Fibroblast of the aortic adventitia (primary cell): ENCODE measurements at places on chromosomes 1 and 21.
A peak's percentile ranks its signal among the peaks of the same experiment; 100 is the strongest.

DNA sequence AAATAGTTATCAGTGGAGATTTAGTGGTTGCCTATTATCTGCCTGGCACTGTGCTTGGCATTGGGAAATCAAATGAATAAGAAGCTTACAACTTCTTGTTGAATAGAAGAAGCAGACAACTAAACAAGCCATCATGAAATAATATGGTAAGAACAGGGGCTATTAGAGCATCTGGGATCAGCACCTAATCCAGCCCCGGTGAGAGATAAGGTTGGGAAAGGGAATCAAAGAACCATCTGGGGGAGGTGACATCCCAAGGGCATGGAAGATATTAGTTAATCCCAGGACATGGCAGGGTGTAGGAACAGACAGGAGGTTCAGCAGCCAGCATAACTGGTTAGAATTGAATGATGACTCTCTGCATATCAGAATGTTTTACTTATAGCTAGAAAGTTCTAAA is 36.3 kb upstream of the SUCO start:
- no peak for DNase-seq

DNA sequence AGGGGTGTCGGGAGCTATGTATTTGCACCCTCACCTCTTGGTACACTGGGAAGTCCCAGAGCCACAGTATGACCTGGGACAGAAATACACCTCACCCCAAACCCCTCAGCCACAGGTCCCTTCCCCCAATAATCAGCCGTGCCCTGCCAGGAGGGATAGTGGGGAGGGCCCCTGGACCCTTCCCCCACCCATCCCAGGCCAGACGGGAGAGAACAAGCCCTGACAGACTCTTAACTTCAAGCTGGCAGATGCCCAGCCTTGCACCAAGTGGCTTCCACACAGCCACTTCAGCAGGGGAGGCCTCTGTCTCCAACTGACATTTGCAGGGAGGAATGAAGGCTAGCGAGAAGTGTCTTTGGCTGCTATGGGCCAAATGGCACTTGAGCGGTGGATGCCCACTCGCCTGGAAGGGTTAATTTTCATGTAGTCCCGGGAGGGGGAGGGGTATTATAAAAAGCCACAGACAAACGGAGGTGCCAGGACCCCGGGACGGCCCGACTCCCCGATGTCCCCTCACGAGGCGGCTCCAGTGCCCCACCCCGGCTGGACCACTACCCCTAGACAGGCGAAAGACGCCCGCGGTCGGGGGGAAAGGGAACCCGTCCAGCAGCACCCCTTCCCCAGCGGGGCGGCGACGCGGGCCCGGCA is 495 bp downstream of the SYNC start:
- DNase-seq = peak; percentile 52

DNA sequence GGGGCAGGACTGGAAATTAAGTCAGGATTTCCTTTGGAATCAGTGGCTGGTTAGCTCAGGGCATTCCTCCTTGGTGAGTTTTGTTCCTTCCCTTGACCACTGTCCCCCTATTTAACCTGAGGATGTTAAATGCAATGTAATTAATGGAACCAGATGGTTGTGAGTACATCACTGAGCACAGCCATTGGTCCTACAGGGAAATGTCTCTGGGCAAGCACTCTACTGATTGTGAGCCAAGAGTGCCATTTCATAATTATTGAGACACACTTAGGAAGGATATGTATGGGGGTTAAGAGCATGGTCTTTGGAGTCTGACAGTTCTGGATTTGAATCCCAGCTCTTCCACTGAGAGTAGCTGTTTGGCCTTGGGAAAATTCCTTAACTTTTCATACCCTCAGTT is 74.4 kb downstream of the SPAG17 start:
- DNase-seq = no peak

DNA sequence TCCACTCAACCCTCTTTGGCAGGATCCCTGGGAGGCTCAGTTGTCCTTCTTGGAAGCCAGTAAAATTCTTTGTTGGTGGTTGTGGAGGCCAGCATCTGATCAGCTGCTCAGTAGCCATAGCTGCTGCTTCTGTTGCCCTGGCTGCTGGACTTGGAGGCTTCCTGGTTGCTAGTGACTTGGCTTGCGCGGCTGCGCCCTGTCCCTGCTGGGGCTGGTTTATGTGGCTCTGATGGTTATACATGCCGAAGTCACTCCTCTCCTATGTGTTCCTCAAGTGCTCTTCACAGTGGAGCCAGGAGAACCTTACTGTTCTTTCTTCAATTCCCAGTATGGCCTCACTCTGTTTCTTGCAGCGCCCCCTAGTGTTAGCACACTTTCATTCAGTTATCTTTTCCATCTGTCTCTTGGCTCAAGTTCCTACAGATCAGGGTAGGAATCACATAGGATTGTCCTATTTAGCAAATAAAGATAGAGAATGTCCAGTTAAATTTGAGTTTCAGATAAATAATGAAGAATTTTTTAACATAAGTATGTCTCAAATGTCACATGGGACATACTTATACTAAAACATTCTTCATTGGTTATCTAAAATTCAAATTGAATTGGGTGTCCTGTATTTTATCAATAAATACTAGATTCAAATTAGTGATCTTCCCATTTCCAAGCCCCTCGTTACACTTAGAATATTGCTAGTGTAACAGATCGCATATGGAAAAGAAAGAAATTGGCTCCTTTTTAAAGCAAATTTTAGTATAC is 176.5 kb downstream of the TGFB2 start:
- DNase-seq = peak; percentile 53

DNA sequence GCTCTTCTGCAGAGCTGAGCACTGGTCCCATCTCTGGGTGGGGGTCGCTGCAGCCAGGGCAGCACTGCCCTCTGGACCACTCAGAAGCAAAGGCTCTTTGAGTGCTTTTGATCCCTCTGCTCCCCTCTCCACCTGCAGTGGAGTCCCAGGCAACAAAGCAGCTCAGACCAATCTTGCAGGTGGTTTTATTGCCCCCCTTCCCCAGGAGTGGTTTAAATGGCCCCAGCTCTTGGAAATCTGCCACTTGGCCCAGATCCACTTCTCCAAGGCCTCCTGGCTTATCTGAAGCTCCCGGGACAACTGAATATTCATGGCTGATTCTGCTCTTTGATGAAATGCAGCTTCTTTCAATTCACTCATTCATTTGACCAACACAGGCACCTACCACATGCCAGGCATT is 2.7 kb downstream of the STUM start:
- no peak for DNase-seq

- DNase-seq = no peak
Observed at GRCh38 chr1:173870252-173871075, 2.3 kb downstream of the ZBTB37 start.
